Heart right ventricle (tissue), 16 donors: ENCODE measurements at places on chromosomes 6 and 20. TPM values are rescaled to one million over a fixed set of nuclear protein-coding genes. Genes with fewer than 3 reads are reported as not detected.

SLC12A5 gene
- not detected for total RNA-seq

FABP7 gene
- not detected for total RNA-seq

CITED2 gene
- 78.3 TPM for total RNA-seq

ALDH5A1 gene
- 45.5 TPM for total RNA-seq

PRDM13 gene
- total RNA-seq, result not detected

ECT2L gene
- total RNA-seq, result 1.2 TPM

MLIP gene
- total RNA-seq, result 402 TPM

DPPA5 gene
- total RNA-seq, result not detected

PLCB1 gene
- total RNA-seq, result 12.7 TPM

RAB44 gene
- not detected for total RNA-seq

DNA sequence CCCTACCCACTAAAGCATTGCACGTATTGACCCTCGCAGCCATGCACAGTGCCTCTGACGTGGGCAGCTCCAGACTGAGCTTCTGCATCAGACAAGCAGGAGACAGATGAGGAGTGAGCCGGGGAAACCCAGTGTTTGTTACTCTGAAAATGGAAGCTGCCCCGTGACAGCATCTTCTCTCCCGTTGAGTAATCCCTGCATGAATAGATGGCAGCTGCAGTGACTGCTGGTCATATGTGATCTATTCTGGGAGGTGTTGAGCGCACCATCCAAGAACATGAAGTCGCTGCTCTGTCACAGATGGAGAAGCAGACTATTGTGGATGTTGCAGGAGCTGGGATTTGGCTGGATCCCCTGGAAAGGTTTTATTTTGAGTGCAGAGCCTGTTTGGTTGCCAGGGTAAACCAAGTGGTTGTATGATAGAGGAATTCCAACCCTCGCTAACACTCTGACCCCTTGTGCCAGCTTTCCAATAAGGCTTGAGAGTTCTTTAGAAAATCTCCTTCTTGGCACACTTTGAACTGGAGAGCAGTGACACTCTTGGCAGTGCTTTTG is 242.2 kb downstream of the NRN1 start:
- DNase-seq, result no peak
- no peaks in the 10 kb centered on the region for H3K27me3 ChIP-seq
- H3K4me1 ChIP-seq, result peaks cover 52% of the 10 kb centered on the region
- peak overlapping the region; percentile 13 for H3K4me3 ChIP-seq
- no peaks in the 10 kb centered on the region for H3K36me3 ChIP-seq
- H3K27ac ChIP-seq, result peak overlapping the region; percentile 33

DNA sequence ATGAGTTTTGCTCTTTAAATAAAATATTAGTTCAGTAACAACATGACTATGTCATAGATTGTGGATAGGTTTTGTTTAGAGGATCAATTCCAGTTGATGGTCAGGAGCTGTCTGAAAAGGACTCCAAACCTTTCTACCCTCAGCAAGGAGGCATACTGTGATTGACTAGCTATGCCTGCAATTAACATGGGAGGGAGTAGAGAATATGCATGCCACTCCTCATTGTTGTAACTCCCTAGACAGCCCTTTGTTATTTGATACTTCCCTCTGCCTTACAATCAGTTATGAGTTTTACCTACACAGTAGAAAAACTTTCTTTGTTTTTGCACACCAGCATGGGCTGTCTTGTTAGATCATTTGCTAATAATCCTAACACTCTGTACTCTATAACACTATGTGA is 1418.5 kb downstream of the KHDRBS2 start:
- no peaks in the 10 kb centered on the region for H3K27me3 ChIP-seq

DNA sequence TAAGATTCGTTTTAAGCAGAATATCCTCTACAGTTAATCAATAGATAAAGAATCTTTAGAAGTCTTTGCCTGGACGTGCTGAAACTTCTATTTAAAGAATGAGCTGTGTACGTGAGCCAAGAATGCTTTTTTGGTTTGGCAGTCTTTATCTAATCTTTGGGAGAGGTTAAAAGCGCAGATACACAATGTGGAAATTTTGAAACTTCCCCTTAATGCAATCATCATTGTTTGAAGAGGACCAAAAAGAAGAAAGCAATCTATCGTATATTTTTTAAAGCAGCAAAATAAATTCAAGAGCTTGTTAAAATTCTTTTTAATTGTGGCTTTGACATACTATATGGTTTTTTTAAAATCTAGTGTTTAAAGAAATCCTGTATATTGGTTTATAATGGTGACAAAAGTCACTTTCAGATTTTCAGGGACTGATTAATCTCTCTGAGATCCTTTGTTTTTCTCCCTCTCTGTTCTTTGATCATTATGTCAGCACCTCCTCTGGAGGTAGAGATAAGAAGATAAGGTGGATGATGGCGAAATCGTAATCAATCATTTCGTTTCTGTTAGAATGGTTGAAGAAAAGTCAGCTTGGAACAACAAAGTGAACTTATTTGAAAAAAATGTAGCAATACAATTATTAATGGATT is 92.1 kb upstream of the FAM184A start:
- no peak overlapping the region for H3K4me3 ChIP-seq
- no peak for DNase-seq
- no peaks in the 10 kb centered on the region for H3K4me1 ChIP-seq
- H3K36me3 ChIP-seq, result no peaks in the 10 kb centered on the region

GRCh38 chr6:44514576-44515193 is 127.2 kb downstream of the CDC5L start:
- no peak overlapping the region for H3K27ac ChIP-seq
- DNase-seq, result no peak
- peaks cover 14% of the 10 kb centered on the region for H3K4me1 ChIP-seq
- no peaks in the 10 kb centered on the region for H3K27me3 ChIP-seq
- H3K36me3 ChIP-seq, result no peaks in the 10 kb centered on the region
- no peak overlapping the region for H3K4me3 ChIP-seq

GRCh38 chr6:26516481-26517427 is 16.7 kb downstream of the BTN1A1 start:
- no peak overlapping the region for H3K4me3 ChIP-seq
- no peak for DNase-seq
- H3K4me1 ChIP-seq, result peaks cover 4% of the 10 kb centered on the region
- no peak overlapping the region for H3K27ac ChIP-seq
- H3K36me3 ChIP-seq, result no peaks in the 10 kb centered on the region

- no peak overlapping the region for H3K4me3 ChIP-seq
- no peaks in the 10 kb centered on the region for H3K27me3 ChIP-seq
- DNase-seq, result no peak
- no peaks in the 10 kb centered on the region for H3K36me3 ChIP-seq
- H3K4me1 ChIP-seq, result no peaks in the 10 kb centered on the region
Measured at GRCh38 chr6:133339543-133340384, 98.6 kb downstream of the EYA4 start.

- H3K4me3 ChIP-seq, result peak overlapping the region; percentile 57
- H3K27ac ChIP-seq, result peak overlapping the region; percentile 89
- no peaks in the 10 kb centered on the region for H3K27me3 ChIP-seq
- H3K36me3 ChIP-seq, result no peaks in the 10 kb centered on the region
Measured at GRCh38 chr20:36745234-36745926, 510 bp downstream of the NDRG3 start.

DNA sequence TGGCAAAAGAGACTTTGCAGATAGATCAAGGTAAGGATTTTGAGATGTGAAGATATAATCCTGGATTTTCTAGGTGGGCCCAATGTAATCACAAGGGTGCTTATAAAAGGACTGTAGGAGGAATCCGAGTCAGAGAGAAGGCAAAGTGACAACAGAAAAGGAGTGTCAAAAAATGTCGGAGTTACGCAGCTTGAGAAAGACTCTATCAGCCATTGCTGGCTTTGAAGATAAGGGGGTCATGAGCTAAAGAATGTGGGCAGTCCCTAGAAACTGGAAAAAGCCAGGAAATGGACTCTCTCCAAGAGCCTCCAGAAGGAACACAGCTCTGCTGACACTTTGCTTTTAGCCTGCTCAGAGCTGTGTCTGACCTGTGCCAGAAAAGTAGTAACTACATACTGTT is 8.7 kb upstream of the RWDD1 start:
- H3K27me3 ChIP-seq, result no peaks in the 10 kb centered on the region
- no peak for DNase-seq
- no peak overlapping the region for H3K4me3 ChIP-seq
- no peak overlapping the region for H3K27ac ChIP-seq
- H3K4me1 ChIP-seq, result peaks cover 6% of the 10 kb centered on the region

- no peak for DNase-seq
- no peaks in the 10 kb centered on the region for H3K36me3 ChIP-seq
- no peak overlapping the region for H3K4me3 ChIP-seq
- no peaks in the 10 kb centered on the region for H3K27me3 ChIP-seq
- H3K4me1 ChIP-seq, result no peaks in the 10 kb centered on the region
Measured at GRCh38 chr6:109194880-109195279, 99.6 kb downstream of the CEP57L1 start.

GRCh38 chr6:68196645-68197044 is 438.4 kb upstream of the ADGRB3 start:
- H3K36me3 ChIP-seq, result no peaks in the 10 kb centered on the region
- no peaks in the 10 kb centered on the region for H3K27me3 ChIP-seq
- no peaks in the 10 kb centered on the region for H3K4me1 ChIP-seq
- no peak overlapping the region for H3K4me3 ChIP-seq
- H3K27ac ChIP-seq, result no peak overlapping the region
- DNase-seq, result no peak

- H3K4me3 ChIP-seq, result no peak overlapping the region
- H3K27ac ChIP-seq, result no peak overlapping the region
- H3K27me3 ChIP-seq, result peaks cover 4% of the 10 kb centered on the region
- H3K4me1 ChIP-seq, result no peaks in the 10 kb centered on the region
- DNase-seq, result no peak
Measured at GRCh38 chr6:148564494-148565035, 182.3 kb upstream of the UST start.

GRCh38 chr6:99177736-99178135 is 171.7 kb downstream of the FAXC start:
- DNase-seq, result no peak
- H3K27ac ChIP-seq, result no peak overlapping the region
- no peak overlapping the region for H3K4me3 ChIP-seq

DNA sequence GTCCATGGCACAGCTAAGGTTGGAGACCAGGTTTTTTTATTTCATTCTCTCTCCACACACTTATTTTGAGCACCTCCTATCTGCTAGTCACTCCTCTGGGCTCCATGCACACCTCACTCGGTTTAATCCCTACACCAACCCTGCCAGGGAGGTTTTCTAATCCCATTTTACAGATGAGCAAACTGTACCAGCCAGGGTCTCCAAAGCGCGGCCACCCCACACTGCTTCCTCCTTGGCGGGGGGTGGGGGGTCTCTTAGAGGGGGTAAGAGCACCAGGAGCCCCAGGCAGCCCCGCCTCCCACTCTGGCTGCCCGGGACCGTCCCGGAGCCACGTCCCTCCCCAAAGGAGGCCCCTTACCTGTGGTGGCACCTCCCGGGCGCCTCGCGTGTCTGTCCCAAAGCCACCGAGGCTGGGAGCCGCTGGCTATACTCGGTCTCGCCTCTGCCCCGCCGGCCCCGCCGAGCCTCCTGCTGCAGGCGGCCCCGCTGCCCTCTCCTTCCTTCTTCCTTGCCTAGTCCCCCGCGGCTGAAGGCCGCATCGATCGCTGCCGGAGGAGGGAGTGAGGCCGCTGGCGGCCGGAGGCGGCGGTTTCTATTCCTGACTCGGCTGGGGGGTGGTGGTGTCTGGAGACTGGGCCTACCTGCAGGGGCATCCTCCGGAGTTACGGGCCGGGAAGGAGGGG is at the start of gene KCNS1:
TSS of gene KCNS1 (minus strand) at position 565 of the 683 bp plus-strand sequence. CDS start 1,891 bp downstream, outside the sequence.
- H3K4me3 ChIP-seq, result no peak within 1 kb of the TSS
- DNase-seq, result no peak
- peaks cover 64% of the 10 kb centered on the region for H3K27me3 ChIP-seq
- H3K27ac ChIP-seq, result no peak within 1 kb of the TSS
- peaks cover 5% of the 10 kb centered on the region for H3K4me1 ChIP-seq
- H3K36me3 ChIP-seq, result no peaks in the 10 kb centered on the region

DNA sequence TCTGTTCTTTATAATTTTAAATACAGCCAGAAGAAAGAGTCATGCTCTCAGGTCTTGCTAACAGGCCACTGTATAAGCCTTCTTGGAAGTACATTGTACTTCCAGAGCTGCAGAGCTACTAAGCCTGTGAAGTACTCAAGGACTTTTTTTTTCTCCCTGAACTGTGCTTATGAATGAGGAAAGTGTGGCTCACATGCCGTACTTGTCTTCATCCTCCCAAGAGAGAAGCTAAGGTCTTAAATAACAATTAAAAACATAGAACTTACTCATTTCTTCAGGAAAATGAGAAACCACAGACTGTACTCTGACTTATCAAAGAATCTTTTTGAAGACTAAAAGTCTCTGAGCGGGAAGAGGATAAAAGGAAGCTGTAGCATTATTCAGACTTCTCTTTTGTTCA is 218.3 kb downstream of the HTR1B start:
- H3K27me3 ChIP-seq, result no peaks in the 10 kb centered on the region
- DNase-seq, result no peak
- H3K36me3 ChIP-seq, result no peaks in the 10 kb centered on the region
- no peak overlapping the region for H3K27ac ChIP-seq

GRCh38 chr6:21625642-21626041 is 32.1 kb downstream of the SOX4 start:
- no peaks in the 10 kb centered on the region for H3K4me1 ChIP-seq
- DNase-seq, result no peak
- H3K4me3 ChIP-seq, result no peak overlapping the region
- no peak overlapping the region for H3K27ac ChIP-seq

DNA sequence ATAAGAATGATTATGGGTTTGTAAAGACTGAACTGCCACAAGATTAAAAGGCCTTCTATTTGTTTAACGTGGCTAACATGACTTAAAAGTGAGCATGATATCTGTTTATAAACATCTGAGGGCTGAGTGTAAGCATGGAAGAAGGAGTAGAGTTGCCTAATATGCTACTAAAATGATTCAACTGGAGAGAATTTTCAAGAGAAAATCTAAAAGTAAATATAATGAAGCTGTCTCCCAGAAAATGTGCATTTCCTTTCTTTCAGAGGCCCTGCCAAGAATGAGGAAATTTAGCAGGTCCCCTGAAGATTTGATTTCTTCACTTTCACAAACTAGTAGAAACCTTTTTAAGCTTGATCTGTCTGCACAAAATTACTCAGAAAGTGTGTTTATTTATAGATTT is 4.2 kb upstream of the EYA4 start:
- no peaks in the 10 kb centered on the region for H3K36me3 ChIP-seq
- no peak overlapping the region for H3K27ac ChIP-seq
- DNase-seq, result no peak
- no peak overlapping the region for H3K4me3 ChIP-seq
- H3K4me1 ChIP-seq, result peaks cover 3% of the 10 kb centered on the region

- H3K36me3 ChIP-seq, result no peaks in the 10 kb centered on the region
- DNase-seq, result no peak
- H3K27me3 ChIP-seq, result no peaks in the 10 kb centered on the region
- no peak overlapping the region for H3K27ac ChIP-seq
- no peak overlapping the region for H3K4me3 ChIP-seq
Measured at GRCh38 chr6:165971202-165971601, 196.4 kb downstream of the TBXT start.

DNA sequence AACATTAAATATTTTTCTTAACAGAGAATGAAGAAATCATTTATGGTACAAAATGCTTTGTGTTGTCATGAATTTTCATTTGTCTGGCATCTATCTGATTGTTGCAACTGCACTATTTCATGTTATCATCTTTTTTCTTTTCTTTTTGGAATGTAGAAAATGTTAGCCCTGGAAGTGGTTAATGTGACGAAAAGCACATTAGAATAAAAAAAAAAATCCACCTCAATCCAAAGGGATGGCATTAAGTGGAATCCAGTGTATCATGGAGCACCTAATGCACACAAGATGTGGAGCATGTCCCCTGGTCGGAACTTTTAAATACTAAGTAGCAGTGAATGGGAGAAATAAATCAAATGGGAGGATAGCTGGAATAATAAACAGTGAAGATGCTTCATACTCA is 172.9 kb upstream of the MCHR2 start:
- no peaks in the 10 kb centered on the region for H3K27me3 ChIP-seq
- H3K27ac ChIP-seq, result no peak overlapping the region
- no peak for DNase-seq
- H3K4me3 ChIP-seq, result no peak overlapping the region
- H3K4me1 ChIP-seq, result no peaks in the 10 kb centered on the region
- H3K36me3 ChIP-seq, result no peaks in the 10 kb centered on the region

GRCh38 chr6:65202738-65203137 is 504.3 kb downstream of the EYS start:
- no peak for DNase-seq
- no peak overlapping the region for H3K27ac ChIP-seq
- no peak overlapping the region for H3K4me3 ChIP-seq
